ENCODE measurements at places on chromosomes 3 and 15.

GRCh38 chr3:2354702-2355101 is 256.0 kb downstream of the CNTN4 start:
- no peak for DNase-seq

DNA sequence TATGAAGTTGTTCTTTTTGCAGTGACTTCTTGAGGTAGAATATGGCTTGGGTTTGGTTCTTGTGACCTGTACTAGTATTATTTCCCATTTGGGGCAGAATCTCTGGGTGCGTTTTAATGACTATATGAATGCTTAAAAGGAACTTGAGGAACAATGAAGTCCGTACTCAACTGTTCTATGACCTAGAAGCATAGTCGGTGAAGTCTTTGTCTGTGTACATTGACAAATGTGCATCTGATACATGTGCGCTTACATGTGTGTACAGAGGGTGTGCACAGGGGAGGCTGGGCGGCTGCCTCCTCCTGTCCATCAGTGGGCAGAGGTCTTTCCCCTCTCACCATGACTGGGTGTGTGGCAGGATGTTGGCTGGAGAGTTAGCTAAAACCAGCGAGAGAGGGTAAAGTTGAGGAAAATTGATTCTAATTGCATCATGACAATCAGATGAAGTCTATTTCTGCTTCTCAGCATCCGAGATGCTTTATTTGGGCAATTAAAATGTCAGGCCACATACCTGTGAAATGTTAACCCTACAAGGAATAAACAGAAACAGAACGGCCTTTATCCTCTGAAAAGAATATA is 1.0 kb upstream of the NR2F2 start:
- no peak for DNase-seq

DNA sequence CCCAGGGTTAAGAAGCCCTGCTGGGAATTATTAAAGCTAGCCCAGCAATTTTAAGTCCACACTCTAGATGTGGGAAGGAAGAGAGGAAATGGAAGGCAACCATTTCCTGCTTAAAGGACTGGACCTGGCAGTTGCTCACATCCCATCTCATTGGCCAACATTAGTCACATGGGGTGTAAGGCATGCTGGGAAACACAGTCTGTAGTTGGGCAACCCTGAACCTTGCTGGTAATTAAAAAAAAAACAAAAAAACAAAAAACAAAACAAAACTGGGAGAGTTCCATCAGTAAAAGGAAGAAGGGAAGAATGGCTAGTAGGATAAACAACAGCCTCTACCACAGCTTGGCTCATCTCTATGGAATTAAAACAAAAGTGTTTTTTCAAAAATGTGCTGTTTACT is 136.0 kb downstream of the VGLL4 start:
- no peak for DNase-seq

DNA sequence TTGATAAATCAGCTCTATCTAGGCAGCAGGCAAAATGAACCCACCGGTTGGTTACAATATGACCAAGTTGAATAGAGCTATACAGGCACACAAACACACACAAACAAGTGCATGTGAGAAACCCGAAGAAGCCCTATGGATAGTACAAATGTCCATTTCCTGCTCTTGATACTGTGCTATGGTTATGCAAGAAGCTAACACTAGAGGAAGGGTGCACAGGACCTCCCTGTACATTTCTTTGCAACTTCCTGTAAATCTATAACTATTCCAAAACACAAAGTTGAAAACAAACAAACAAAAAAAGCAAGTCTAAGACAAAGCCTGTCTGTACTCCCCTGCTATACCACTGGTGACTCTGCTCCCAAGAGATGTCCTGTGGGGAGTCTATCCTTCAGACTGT is 8.2 kb upstream of the FAM240A start:
- no peak for DNase-seq

- no peak for DNase-seq
Measured at GRCh38 chr3:55489798-55490132, 2.7 kb upstream of the WNT5A start.

GRCh38 chr15:56160966-56161365 is 82.7 kb downstream of the RFX7 start:
- no peak for DNase-seq

DNA sequence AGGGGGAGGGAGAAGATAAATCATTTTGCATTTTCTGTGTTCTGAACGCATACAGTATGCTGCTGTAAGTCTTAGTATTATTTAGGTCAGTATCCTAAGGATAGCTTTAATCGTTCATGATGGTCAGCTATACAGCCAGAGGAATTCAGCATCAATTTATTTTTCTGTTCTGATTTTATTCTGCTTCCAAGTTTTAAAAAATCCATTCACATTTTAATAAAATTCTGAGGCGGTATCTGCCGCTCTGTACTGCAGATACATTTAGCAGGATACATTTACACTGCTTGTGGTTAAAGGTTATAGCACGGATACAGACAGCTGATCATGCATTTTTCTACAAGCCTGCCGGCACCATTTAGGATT is 17.8 kb downstream of the ZBTB38 start:
- no peak for DNase-seq

DNA sequence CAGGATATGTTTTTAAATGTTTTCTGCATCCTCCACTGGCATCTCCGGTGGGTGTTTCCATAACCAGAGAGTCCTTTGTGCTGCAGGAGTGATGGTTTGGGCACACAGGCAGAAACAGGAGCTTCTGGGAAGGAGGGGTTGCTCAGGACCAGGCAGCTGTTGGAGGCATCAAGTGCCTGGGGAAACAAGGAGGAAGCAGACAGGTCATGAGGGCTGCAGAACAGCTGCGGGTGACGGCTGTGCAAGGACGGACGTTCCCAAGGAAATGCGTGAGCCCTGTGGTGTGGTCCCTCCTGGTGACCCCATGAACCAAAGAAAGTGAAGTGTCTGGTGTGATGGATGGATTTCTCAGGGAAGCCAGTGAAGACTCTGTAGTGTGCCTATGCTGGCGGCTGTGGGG is 61.2 kb upstream of the TNFAIP8L3 start:
- DNase-seq = no peak

DNA sequence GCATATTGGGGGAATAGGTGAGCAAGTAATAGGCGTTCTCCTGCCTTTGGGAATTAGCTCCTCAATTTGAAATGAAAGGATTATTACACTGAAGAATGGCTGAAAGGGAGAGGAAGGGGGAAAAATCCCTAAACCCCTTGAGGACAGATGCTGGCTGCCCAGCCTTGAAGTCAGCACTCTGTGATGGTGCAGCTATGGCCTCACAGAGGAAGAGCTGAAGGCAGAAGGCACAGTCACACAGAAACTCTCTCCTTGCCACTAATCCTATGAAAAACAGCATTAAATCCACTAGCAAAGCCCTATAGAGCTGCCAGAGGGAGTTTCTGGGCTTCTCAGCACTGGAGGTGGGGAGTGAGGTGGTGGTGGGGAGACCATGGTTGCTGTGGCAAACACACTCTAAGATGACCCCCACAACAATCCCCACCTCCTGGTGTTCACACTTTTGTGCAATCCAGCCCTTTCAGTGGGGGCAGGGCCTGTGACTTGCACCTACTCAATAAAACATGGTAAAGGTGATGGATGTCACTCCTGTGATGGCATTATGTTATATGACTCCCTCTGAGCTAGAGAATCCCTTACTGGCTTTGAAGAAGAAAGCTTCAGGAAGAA is 101.2 kb downstream of the RFTN1 start:
- DNase-seq = no peak

GRCh38 chr3:168996622-168997021 is 666.9 kb downstream of the MECOM start:
- no peak for DNase-seq

- no peak for DNase-seq
Measured at GRCh38 chr3:121962443-121962842, 59.6 kb downstream of the ILDR1 start.

GRCh38 chr15:63948436-63948835 is 97.8 kb downstream of the DAPK2 start:
- DNase-seq = no peak

DNA sequence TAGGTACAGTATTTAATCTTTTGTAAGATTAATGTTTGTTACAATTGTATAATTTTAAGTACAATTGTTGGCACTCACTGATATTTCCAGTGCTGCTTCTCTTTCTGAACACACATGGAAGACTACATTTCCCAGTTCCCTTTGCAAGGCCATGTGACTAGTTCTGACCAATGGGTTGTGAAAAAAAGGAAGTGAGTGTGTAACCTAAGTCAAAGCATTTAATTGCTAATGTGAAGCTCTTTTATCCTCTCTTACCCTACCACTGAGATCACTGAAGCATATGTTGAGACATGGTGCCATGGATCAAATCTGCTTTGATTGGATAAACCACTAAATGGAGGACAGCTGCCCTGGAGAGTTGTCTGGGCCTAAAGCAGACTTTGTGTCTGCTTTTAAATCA is 83.9 kb upstream of the PLXND1 start:
- peak; percentile 90 for DNase-seq

DNA sequence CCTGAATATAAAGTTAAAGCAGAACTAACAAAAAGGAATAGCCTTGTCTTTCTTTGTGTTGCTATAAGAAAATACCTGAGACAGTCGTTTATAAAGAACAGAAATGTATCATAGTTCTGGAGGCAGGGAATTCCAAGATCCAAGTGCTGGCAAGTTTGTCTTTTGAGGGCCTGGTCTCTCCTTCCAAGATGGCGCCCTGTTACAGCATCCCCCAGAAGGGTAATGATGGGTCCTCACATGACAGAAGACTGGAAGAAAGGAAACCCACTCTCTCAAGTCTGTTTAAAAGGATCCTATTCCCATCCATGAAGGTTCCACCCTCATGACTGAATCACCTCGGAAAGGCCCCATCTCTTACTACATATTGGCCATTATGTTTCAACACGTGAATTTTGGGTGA is 435.1 kb downstream of the MAGI1 start:
- DNase-seq = no peak

DNA sequence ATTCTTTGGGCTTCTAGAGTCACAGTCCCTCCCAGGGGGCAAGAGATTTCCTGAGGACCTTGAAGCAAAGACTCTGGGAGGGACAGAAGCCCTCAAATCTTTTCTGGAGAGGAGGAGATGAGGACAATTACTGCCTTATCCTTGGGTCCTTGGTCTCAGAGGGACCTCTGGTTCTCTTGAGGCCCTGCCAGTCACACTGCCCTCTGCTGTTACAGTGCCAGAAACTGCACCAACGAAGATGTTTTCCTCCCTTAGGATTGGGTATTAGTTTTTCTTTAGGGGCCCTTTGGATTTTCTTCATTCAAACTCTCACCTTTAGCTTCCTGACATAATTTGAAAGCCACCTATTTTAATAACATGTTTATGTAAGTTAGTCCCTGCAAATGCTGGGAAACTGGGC is 58.2 kb upstream of the SCN5A start:
- no peak for DNase-seq

Data from hippocampal formation (tissue), 2 donors.